ENCODE measurements at places on chromosomes 7 and 10. TPM values are rescaled to one million over a fixed set of nuclear protein-coding genes. Genes with fewer than 3 reads are reported as not detected.

The CYP26C1 gene
- total RNA-seq, result 0.10 TPM

The MYOF gene
- total RNA-seq, result 249 TPM

The CYP3A7 gene
- total RNA-seq, result 0.29 TPM

The UCMA gene
- total RNA-seq, result not detected

The RELN gene
- 0.05 TPM for total RNA-seq

The TRIM74 gene
- total RNA-seq, result not detected

The TFR2 gene
- total RNA-seq, result not detected

The MMRN2 gene
- total RNA-seq, result 0.94 TPM

The HMX3 gene
- total RNA-seq, result not detected

The AHR gene
- total RNA-seq, result 96.4 TPM

The FOXI2 gene
- not detected for total RNA-seq

The TMEM213 gene
- not detected for total RNA-seq

The ADAM12 gene
- total RNA-seq, result 15.5 TPM

The GHRHR gene
- total RNA-seq, result not detected

The STOX1 gene
- 0.99 TPM for total RNA-seq

The COL13A1 gene
- total RNA-seq, result 17.3 TPM

- no peak for DNase-seq
These were observed 82.6 kb upstream of the PCGF5 start for GRCh38 chr10:91137822-91138221.

GRCh38 chr10:91124016-91124415 is 96.4 kb upstream of the PCGF5 start:
- peak; percentile 40 for DNase-seq

DNA sequence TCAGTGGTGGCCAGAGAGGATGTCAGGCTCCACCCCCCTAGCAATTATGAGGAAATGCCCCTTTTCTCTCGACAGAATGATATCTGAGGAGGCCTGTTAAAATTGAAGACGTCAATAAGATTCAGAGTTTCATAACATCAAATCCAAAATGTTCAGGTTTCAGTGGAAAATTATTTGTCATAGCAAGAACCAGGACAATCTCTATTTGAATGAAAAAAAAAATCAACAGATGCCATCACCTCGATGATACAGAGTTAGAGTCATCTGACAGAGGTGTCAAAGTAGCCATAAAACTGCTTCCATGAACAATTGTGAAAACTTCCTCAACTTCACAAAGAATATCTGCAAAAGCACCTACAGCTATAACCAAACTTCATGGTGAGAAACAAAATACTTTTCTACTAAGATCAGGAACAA is 7.7 kb downstream of the TMEM273 start:
- DNase-seq, result no peak

DNA sequence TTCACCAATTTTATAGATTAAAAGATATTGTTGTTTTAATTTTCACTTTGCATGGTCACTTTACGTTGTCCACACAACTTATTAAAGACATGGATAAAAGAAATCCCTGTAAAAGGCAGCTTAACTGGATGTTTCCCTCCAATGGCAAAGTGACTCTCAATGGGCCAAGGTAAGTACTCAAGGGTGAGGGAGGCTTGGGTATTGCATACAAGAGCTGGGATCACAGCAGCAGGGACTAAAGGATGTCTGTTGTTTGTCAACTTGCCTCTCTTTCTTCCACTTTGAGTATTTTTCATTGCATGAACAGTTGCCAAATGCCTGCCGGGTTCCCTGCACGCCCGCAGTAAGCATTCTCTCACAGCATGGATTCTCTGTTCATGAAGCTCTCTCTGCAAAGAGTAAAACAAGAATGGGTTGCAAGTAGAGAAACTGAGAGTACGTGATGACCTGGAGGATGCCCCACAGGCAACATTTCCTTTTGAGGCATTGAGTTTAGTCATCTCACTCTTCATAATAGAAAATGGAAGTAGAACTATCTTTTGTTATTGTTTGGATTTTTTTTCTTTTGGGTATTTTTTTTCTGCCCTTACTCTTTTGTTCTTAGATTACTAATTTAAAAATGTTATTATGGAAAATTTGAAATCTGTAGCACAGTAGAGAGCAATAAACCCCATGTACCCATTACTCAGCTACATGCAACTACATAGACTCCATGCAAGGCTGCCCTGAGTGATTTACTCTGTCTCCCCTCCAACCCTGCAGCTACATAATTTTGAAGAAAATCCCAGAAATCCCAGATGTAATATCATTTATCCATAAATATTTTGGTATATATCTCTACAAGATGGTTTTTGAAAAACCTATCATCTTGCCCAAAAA is 26.3 kb downstream of the GPR141 start:
- DNase-seq, result no peak

DNA sequence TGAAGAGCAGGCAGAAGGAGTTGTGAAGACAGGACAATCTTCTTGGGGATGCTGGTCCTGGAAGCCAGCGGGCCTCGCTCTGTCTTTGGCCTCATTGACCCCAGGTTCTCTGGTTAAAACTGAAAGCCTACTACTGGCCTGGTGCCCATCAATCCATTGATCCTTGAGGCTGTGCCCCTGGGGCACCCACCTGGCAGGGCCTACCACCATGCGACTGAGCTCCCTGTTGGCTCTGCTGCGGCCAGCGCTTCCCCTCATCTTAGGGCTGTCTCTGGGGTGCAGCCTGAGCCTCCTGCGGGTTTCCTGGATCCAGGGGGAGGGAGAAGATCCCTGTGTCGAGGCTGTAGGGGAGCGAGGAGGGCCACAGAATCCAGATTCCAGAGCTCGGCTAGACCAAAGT is 1.5 kb downstream of the CHPF2 start:
- DNase-seq, result no peak

GRCh38 chr7:73442222-73442902 is 8.8 kb downstream of the FZD9 start:
- peak; percentile 25 for DNase-seq

- no peak for DNase-seq
These were observed 102.7 kb downstream of the NRP1 start for GRCh38 chr10:33231621-33232350.

DNA sequence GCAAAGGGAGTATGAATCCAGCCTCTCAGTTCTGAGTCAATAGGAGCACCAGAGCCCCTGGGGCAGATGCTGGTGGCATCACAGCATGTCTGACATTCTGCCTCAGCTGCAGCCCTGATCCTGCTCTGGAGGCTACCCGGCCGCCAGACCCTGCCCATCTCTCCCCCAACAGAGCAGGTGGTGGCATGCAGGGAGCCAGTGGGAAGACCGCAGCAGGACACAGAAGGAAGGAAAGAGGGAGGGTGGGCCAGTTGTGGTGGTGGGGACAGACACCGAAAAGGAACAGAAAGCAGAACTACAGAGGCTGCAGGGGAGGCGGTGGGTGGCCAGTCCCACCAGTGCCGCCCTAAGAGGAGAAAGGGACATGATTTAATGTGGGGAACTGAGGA is 35.3 kb downstream of the BLNK start:
- no peak for DNase-seq

GRCh38 chr10:35300063-35300699 is 36.1 kb upstream of the CCNY start:
- peak; percentile 83 for DNase-seq

- DNase-seq, result peak; percentile 82
These were observed 96.3 kb downstream of the PRKAG2 start for GRCh38 chr7:151780631-151781030.

- DNase-seq, result peak; percentile 62
These were observed 20.1 kb downstream of the CHST3 start for GRCh38 chr10:71984126-71984808.

- DNase-seq, result no peak
These were observed 14.9 kb upstream of the MRPS24 start for GRCh38 chr7:43884209-43884608.

DNA sequence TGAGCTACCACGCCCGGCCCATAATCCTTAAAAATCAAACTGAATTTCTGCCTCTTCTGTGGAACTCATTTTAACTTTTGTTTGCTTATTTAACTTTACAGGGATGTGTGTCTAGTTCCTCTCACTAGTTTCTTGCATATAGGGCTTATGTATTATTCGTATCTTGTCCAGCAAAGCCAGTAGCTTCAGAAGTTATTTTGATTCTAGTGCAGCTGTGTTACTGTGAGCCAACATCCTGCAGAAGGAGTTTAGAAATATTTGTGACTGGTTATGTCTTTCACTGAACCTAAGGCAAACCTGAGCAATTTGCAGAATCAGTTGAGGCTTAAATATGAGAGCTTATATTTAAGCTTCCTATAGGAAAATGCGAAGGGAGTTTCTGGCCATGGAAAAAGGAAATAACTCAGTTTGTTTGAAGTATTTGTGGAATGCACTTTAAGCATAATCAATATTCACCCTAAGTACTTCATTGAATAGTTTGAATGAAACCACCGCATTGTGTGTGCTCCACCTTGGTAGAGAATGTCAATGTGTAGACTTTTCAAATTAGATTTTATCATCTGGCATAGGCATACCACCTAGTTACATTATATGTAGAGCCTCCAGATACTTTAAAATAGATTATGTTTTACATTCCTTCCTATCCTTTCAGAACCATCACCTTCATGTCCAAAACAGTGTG is 90.8 kb downstream of the MCU start:
- DNase-seq, result no peak
